ENCODE measurements at places on chromosomes 11 and 22.

- DNase-seq = no peak
These were observed 843 bp downstream of the OR56B1 start for GRCh38 chr11:5737091-5737490.

DNA sequence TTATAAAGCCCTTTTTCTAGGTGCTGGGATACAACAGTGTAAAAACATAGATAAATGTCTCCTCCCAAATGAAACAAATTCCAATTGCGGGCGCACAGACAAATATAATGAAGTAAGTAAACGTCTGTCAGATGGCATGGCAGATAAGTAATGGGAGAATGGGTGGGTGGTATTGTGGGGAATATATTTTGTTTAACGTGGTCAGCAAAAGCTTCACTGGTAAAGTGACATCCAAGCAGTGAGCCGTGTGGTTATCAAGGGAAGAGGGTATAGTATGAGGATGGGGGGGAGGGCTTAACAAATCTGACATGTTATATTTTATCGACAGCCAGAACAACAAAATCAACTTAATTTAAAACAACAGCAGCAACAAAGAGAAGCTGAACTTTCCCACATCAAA is 1.2 kb downstream of the SVIP start:
- DNase-seq = peak; percentile 5

DNA sequence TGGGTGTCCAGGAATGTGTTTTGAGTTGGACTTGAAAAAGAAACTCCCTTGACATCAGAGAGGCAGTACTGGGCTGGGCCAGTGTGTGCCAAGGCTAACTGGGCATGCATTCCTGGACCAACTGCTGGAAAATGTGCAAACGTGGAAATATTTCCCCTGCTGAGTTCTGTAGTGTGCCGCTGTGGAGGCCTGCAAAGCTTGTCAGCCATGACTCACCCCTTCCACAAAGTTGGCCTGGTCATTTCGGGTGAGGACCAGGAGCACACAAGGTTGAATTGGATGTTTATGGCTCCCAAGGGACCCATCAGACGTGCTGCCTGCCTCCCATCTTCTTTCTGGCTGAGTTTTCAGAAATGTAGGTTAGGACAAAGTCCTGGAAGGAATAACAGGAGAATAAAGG is 513.1 kb downstream of the MIAT start:
- no peak for DNase-seq

DNA sequence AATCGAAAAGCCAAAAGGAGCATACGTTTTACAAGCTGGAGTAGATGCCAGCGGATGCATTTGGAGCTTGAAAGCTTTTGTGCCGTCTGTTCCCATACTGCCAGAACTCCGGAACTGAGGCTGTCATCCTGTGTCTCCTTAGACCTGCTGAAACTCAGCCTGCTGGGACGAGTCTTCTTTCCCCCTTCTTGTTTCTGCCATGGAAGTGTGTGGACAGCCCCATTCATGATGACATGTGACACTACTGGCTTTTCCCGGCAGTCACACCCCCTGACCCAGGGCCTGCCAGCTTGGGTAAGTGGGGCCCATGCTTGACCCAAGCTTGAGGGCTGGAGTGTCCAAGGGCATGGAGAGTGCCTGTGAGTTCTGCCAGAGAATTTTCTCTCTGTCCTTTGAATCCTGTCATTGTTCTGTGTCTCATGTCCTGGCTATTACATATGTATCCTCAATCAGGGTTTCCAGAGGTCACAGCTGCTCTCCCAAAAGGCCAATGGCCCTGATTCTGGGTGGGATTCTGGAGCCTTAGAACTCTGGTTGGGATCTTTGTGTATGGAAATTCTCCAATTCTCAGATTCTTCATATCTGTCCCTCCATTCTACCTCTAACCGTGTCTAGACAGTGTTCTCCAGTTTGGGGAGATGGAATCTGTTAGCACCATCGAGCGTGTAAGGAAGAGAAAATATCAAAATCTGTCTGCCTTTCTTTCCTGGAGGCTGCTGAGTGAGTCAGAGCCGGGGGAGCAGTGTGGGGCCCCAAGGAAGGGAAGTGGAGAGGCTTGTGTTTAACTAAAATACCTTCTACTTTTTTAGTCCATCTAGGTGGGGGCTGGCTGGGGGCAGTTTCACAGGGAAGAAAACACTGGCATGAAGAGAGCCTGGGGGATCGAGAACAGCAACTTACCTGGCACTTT is 73.2 kb downstream of the KIAA1671 start:
- DNase-seq = peak; percentile 23

DNA sequence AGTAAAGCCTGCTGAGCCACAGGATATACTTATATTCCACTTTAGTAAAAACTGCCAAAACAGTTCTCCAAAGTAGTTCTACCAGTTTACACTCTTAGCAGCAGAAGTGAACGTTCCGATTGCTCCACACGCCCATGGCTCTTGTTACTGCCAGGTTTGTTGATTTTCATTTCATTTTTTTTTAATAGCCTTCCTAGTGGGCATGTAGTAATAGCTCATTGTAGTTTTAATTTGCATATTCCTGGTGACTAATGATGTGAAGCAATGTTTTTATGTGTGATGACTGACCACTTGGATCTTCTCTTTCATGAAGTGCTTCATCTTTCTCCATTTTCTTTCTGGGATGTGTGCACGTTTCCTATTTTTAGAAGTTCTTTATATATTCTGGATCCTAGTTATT is 4.8 kb upstream of the C11orf97 start:
- no peak for DNase-seq

DNA sequence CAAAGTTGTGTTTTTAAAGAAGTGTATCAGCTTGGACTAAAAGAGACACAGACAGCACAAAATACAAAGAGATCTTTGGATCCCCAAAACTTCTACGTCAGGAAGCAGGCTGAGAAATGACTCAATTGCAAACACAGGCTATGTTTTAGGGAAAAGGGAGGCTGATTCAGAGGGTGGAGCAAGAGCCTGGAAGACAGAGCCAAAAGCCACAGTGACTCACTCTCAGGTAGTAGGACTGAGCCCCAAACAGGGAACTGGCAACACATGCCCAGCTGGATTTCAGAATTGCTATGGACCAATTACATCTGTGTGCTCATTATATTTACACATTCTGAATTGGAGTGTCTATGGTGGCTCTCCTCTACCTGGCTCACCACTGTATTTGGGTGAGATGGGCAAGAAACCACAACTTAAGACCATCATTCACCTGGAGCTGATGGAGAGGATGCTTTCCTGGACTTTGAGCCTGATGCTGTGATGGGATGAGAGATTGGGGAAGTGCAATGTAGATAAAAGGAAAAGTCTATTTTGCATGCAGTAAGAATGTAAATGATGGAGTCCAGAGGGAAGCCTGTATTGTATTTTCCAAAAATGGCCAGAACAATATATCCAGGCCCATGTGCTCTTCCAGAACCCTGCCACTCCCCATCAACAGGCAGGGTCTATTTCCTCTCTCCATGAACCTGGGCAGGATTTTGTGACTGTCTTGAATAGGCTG is 20.8 kb upstream of the LINC01488 start:
- DNase-seq = no peak

GRCh38 chr22:37014415-37014806 is 4.8 kb downstream of the TST start:
- no peak for DNase-seq

- DNase-seq = no peak
These were observed 27.8 kb upstream of the CSNK2A3 start for GRCh38 chr11:11380883-11381282.

DNA sequence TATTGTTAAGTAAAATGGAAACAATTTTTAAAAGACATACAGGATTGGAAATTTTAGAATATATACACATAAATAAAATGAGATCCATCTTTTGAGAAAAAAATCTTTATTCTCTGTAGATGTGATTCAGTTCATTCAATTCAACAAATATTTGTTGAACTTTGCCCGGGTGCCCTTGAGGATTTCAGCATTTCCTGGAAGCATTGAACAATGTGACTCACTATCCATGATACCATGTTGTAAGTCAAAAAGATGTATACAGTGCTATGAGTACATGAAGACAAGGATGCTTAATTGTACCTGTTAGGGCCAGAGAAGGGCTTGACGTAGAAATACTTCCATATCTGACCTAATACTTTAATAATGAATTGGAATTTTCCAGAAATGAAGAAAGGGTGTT is 353.7 kb downstream of the METTL15 start:
- DNase-seq = no peak

- DNase-seq = no peak
These were observed 230.2 kb downstream of the METTL15 start for GRCh38 chr11:28338371-28338770.

- DNase-seq = no peak
These were observed 7.2 kb upstream of the FLRT1 start for GRCh38 chr11:64028398-64029115.

GRCh38 chr11:110355011-110355744 is 58.8 kb upstream of the RDX start:
- no peak for DNase-seq

DNA sequence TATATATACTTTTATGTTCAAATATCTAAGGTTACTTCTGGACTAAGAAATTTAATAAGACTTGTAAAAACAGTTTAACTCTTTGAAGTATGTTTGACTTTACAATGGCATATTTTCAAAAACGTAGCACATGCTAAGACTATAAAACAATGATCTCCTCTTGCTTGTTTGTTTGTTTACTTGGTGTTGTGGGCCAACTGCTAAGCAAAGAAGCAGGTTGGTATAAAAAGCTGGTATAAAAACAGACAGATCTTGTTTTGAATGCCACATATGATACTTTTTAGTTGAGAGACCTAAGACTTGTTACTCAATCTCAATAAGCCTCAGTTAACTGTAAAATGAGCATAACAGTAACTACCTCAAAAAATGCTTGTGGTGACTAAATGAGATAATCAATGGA is 1206.3 kb downstream of the LRRC4C start:
- DNase-seq = no peak

DNA sequence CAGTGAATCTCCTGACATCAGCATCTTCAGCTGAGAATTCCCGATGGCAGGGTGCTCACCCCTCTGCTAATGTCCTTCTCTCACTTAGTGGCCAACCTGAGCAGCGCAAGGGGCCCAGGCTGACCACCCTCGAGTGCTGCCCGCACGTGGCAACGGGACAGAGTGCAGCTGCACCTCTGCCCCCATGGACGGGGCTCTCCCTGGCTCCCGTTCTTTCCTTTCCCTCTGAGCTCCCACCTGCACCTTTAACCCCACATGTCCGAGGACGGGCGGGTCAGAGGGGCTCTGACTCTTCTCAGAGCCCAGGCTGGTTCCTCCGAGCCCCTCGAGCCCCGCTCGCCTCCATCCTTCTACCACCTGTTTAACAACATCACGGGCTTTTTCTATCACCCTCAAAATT is 19.8 kb downstream of the MOB2 start:
- DNase-seq = no peak

- no peak for DNase-seq
These were observed 194.3 kb upstream of the MTNR1B start for GRCh38 chr11:92775003-92775676.

DNA sequence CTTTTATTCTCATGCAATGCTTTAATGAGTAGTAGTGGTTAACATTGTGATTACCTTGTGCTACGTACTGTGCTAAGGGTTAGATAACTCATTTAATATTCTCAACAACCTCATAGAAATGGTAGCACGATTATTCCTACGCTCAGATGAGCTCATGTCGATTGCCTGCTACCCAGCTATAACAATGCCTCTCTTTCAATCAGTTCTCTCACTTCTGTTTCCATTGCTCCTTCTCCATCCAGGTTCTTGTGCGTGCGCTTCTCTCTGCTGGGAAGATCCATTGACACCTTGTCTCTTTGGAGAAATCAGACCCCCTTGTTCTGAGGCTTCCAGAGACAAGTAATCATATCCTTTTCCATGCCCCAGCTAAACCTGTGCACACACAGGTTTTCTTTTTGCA is 120.8 kb downstream of the NECTIN1 start:
- no peak for DNase-seq

DNA sequence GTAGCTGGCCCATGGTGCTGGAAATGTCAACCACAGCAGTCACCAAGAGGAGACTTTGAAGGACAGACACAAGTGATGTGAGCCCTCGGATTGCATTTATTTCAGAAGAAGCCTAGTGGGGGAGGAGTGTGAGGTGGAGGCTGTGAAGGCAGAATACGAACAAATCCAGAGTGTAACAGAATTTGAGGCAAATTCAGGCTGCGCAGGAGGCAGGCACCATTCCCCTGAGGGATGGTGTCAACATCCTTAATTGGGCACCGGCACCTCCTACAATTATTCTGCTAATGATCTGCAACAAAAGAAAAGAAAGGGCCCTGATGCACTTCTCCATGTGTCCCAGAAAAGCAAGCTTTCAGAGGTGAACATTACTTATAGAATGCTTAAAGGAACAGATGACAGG is 32.2 kb downstream of the CWC15 start:
- DNase-seq = no peak

- DNase-seq = no peak
These were observed 37.9 kb upstream of the LMO1 start for GRCh38 chr11:8301622-8302021.

DNA sequence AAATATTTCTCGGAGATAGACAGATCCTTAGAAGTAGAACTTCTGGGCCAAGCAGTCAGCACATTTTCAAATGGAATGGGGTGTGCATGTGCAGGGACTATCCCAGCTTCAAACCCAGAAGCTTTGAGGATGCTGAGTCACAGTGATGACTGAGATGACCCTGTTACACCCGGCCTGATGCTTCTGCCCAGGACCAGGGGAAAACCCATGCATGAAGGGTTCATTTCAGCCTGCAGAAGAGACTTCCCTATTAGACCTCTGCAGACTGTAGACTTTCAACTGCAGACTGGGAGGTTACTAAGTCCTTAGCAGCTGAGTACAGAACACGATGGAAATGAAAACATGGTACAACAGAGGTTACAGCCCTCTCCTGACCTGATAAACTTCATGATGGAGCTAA is 3.6 kb upstream of the OR2AT4 start:
- DNase-seq = peak; percentile 85

DNA sequence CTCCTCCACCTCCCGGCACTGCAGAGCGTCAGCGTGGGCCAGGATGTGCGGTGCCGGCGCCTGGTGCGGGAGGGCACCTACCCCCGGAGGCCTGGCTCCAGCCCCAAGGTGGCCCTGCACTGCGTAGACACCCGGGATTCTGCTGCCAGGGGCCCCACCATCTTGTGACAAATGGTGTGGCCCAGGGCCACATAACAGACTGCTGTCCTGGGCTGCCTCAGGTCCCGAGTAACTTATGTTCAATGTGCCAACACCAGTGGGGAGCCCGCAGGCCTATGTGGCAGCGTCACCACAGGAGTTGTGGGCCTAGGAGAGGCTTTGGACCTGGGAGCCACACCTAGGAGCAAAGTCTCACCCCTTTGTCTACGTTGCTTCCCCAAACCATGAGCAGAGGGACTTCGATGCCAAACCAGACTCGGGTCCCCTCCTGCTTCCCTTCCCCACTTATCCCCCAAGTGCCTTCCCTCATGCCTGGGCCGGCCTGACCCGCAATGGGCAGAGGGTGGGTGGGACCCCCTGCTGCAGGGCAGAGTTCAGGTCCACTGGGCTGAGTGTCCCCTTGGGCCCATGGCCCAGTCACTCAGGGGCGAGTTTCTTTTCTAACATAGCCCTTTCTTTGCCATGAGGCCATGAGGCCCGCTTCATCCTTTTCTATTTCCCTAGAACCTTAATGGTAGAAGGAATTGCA is 13.5 kb downstream of the TSKU start:
- no peak for DNase-seq

GRCh38 chr11:28049338-28050216 is 58.4 kb downstream of the KIF18A start:
- no peak for DNase-seq

GRCh38 chr11:127625402-127625801 is 624.8 kb upstream of the KIRREL3 start:
- no peak for DNase-seq

- no peak for DNase-seq
These were observed 1.6 kb downstream of the PKNOX2 start for GRCh38 chr11:125165843-125166763.

All from activated CD4-positive, alpha-beta T cell treated with anti-CD3 and anti-CD28 coated beads, Interleukin-2, Interleukin-6, amounts not matched to agents 100 ng/mL and 50 ng/mL, durations not matched to agents 16 hours and 8 hours (primary cell).